Activated naive CD4-positive, alpha-beta T cell treated with anti-CD3 and anti-CD28 coated beads, Interleukin-2, amount 50 U/mL, for 72 hours (primary cell): ENCODE measurements at places on chromosomes 16 and 17.

- no peak for DNase-seq
Measured at GRCh38 chr17:16282522-16282921, 65.5 kb downstream of the PIGL start.

GRCh38 chr17:35056013-35056412 is 7.5 kb downstream of the RFFL start:
- no peak for DNase-seq

DNA sequence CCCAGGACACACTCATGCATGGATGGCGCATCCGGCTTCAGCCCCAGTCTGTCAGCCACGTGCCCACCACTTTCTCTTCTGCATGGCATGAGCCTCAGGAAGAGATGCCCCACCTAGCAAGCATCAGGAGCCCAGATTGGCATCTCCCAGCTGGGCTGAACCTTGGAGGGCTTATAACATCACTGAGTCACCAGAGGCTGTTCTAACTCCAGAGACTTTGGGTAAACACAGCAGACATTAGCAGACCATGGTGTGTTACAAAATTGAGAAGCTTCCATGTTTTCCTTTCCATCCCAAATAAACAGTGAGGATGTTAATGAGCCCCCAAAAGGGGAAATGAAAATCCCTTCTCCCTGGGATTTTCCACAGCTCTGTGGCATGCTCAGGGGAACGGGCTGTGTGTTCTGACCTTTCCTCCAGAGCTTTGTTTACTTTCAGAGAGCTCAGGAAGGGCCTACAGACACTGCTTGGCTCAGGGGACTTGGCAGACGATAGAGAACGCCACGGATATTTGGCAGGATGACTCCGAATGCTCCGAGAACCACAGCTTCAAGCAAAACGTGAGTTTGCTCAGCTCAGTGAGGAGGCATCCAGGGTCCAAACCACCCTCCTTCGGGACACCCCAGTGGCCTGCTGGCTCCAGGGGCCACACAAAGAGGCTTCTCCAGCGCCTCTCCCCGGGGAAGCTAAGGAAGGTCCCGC is 16.5 kb downstream of the GLP2R start:
- no peak for DNase-seq

DNA sequence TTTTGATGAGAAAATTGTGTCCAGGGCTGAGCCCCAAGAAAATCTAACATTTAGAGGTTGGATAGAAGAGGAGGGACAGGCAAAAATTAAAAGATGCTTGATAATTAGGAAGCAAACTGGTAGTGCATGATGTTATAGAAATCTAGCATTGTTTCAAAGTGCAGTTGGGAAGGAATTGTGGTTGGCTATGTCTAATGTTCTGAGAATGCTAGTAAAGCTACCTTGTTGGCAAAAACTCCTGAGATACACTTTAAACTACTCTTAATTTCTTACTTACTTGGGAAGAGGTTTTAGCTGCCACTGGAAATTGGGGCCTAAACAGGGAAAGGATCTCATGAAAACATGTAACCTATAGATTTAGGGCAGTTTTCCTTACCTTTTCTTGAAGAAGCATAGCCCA is 48.3 kb downstream of the MAP2K4 start:
- DNase-seq = no peak

DNA sequence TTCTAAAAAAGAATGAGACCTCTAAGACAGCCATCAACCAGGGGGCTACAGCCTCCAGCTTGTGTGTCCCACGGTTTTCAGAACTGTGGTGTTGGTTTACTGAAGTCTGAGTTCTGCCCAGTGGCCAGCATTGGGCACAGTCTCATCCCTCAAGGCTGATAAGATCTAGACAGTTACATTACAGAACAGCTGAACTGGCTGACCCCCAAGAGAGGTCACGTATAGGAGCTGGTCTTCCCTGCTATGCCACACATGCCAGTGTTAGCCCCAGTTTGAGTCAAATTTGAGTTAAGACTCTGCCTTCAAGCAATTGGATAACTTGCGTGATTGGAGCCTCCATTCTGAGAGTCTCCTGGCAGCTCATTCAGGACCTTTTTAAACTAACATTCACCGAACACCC is 14.8 kb upstream of the NUP93 start:
- DNase-seq = no peak

GRCh38 chr17:79454826-79455225 is 156.0 kb downstream of the RBFOX3 start:
- no peak for DNase-seq

DNA sequence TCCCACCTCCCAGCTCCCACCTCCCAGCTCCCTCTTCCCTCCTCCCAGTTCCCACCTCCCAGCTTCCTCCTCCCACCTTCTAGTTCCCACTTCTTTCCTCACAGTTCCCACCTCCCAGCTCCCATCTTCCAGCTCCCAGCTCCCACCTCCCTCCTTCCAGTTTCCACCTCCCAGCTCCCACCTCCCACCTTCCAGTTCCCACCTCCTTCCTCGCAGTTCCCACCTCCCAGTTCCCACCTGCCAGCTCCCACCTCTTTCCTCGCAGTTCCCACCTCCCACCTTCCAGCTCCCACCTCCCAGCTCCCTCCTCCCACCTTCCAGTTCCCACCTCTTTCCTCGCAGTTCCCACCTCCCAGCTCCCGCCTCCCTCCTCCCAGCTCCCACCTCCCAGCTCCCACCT is 10.4 kb upstream of the MC1R start:
- DNase-seq = no peak

- DNase-seq = no peak
Measured at GRCh38 chr16:49589544-49590031, 216.0 kb downstream of the C16orf78 start.

DNA sequence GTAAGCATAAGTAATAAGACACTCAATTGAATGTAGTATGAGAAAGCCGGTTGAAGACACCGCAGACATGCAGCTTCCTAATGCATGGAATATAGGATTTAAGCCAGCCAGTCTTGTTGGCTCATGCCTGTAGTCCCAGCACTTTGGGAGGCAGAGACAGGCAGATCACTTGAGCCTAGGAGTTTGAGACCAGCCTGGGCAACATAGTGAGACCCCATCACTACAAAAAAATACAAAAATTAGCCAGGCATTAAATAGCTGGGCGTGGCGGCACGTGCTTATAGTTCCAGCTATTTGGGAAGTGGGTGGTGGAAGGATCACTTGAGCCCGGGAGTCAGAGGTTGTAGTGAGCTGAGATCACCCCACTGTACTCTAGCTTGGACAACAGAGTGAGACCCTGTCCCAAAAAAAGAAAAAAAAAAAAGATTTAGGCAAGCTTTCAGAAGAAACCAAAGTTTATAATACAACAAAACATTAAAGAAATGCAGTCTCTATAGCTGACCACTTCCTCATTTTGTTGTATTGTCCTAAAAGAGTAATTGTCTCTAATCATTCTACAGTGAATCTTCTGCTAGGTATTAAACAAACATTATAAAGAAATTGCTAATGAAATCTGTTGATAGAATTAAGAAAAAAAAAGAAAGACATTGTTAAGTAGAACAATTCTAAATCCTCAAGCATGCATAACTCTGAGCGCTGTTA is 68.6 kb upstream of the KIFC3 start:
- no peak for DNase-seq

GRCh38 chr17:17321356-17322025 is 18.3 kb downstream of the NT5M start:
- no peak for DNase-seq

- no peak for DNase-seq
Measured at GRCh38 chr17:8430966-8431365, 4.7 kb upstream of the NDEL1 start.

GRCh38 chr16:75219838-75220237 is 1.1 kb downstream of the CTRB1 start:
- no peak for DNase-seq

DNA sequence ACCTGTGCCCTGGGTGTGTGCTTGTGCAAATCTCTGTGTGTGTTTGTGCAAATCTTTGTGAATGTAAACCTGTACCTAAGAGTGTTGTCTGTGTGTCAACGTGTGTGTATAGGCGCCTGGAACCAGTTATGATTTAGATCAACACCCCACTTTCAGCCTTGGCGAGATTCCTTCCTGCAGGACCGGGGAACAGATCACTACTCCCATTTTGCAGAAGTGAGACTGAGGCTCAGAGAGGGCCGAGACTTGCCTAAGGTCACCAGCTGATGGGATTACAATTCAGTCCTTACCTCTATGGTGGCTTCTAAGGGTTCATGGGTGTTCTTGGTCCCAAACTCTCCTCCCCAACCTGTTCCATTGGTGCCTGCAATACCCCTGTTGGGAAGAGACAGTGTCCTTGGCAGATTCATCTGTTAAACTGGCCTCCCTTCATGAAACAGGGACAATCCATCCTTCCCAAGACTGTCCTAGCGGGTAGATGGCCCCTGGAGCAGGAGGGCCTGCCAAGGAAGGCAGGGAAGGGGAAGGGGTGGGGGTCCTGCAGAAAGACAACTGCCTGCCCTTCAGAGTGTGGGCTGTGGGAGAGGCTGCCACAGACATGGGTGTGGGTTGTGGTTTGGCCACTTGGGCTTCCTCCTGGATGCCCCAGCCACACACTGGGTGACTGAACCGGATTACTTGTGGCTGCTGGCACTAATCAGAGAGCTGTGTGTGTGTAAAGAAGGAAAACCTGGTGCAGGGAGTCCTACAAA is 6.9 kb upstream of the MAPK7 start:
- no peak for DNase-seq

GRCh38 chr17:49748791-49749190 is 15.1 kb downstream of the FAM117A start:
- DNase-seq = peak; percentile 63

- DNase-seq = no peak
Measured at GRCh38 chr17:75707079-75707571, 14.1 kb upstream of the ITGB4 start.

- no peak for DNase-seq
Measured at GRCh38 chr17:73362697-73363096, 50.9 kb upstream of the CDC42EP4 start.

GRCh38 chr17:37541880-37542660 is 52.4 kb downstream of the DUSP14 start:
- no peak for DNase-seq

GRCh38 chr16:67393111-67393787 is at the start of gene TPPP3:
TPPP3 (minus strand) TSS chr16:67393498; CDS start chr16:67391111, 2,387 bp downstream.
- DNase-seq = no peak

DNA sequence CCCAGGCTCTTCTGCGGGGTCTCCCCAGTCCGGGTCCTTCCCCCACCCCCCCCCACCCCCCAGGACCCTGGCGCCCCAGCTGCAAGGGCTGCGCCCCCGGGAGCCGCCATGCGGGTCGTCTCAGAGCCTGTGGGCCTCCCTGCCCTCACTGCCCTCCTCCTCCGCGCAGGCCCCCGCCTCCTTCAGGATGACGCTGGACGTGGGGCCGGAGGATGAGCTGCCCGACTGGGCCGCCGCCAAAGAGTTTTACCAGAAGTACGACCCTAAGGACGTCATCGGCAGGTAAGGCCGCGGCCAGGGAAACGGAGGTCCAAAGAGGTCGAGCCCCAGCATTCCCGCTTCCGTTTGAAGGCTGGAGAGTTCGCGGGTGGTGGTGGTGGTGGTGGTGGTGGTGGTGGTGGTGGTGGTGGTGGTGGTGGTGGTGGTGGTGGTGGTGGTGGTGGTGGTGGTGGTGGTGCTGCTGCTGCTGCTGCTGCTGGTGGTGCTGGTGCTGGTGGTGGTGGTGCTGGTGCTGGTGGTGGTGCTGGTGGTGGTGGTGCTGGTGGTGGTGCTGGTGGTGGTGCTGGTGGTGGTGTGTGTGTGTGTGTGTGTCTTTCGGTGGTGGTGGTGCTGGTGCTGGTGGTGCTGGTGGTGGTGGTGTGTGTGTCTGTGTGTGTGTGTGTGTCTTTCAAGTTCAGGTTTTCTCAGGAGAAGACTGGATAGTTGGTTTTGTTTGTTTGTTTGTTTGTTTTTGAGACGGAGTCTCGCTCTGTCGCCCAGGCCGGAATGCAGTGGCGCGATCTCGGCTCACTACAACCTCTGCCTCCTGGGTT is 615 bp downstream of the PHKG2 start:
- peak; percentile 27 for DNase-seq

- DNase-seq = no peak
Measured at GRCh38 chr16:83989300-83989699, 21.3 kb downstream of the NECAB2 start.

GRCh38 chr16:85052536-85052935 is 24.9 kb downstream of the KIAA0513 start:
- DNase-seq = no peak

DNA sequence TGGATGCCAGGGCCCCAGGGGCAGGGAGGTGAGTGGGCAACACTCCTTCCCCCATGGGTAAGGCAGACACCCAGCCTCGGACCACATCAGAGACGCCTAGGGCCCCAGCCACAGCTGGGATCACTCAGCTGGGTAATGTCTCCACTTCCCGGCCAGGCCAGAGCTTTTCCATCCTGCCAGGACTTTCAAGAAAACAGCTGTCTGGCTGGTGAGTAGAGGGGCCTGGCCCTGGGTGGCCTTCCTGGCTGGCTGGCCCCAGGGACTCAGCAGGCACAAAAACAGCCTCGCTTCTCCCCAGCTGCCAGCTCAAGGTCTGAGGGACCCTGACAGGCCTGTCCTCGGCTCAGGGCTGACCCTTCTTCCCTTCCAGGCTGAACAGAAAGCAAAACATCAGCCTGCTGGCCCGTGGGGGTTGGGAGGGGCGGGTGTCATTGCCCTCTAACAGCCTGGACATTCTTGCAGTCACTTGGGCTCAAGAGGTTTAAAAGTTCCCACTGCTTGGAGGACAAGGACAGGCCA is 45.3 kb upstream of the JPH3 start:
- no peak for DNase-seq

DNA sequence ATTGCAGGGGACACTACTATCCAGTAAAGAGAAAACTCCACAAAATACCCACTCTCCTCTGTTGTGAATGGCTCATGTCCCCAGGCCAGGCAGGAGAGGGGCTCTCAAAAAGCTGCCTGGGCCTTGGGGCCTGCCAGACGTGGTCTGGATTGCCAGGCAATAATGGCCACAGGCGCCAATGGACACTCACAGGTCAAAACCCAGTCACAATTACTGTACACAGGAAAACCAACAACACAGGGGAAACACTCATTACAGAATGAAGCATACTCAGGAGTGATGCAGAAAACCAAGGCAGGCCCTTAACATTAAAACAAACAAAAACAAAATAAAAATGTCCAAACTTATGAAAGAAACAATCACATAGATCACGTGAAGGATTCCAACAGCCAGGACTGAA is 35.1 kb upstream of the SREBF1 start:
- DNase-seq = no peak
